Hematopoietic multipotent progenitor cell treated with erythropoietin and hydrocortisone succinate and interleukin-3 and kit ligand, for 15 days (in vitro differentiated cells): ENCODE measurements at places on chromosomes 2 and 18.

DNA sequence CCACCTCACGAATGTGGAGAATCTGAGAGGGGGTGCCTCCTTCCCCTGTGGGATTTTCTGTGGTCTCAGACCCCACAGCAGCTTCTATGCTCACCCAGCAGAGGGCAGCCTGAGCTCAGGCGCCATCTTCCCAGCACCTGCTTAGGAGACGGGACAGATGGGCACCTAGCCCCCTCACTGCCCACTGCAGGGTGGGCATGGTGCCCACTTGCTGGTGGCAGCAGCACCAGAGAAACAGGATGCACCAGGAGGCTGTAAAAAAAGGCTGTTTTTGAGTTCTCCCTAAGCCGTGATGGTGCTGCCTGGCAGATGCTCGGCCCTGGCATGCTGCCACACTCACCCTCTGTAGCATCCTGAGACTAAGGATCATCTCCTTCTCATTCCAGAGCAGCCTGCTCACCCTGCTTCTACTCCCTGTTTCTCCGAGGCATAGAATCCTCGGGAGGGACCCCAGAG lies 19.1 kb upstream of the SLC20A1 start:
- DNase-seq = peak; percentile 65

DNA sequence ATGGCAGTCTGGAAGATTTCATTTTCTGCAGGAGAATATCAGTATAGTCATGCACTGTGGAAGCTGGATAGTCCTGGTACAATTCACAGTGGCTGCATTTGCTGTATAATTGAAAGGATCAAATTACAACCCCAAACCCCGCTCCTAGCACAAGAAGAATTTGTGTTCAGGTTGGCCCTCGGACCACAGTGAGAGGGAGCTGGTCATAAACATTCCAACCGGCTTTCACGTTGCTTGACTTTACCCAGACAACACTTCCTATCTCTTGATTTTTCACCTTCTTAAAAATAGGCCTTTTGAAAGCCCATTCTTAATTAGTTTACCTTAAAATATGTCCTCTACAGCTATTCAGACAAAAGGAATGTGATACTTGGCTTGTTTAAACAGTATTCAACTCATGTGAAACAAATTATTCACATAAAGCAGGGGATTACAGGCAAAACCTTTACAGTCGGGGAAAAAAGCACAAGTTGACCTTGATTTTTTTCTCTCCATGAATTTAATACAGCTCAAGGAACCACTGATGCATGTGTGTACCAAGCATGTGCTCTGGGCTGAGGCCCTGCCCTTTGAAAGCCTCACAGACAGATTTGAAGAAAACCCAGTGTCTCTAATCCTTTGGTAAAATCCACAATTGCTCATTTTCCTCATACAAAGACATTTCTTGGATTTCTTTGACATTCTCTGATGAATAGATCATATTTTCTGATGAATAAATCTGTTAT lies 143.0 kb upstream of the SOX11 start:
- no peak for DNase-seq

- DNase-seq = no peak
Measured at GRCh38 chr2:206443735-206444527, 599 bp downstream of the ADAM23 start.

GRCh38 chr2:127551221-127551930 lies 15.9 kb downstream of the MYO7B start:
- DNase-seq = no peak

- no peak for DNase-seq
Measured at GRCh38 chr2:230749111-230749510, 36.5 kb downstream of the CAB39 start.

DNA sequence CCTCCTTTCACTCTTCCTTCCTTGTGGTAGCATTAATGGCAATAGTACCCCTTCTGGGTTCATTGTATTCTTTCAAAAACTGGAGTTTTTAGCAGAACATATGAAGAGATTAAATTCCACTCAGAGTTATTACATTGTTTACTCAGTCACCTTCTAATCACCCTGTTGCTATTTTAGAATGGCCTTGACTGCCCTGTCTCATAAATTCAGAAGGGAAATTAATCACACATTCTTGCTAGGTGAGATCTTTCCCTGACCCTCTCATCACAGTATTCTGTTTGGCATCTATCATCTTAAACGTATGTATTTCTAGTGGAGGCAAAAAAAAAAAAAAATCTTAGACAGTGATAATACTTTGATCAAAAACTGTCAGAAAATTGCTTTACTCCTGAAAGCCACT lies 760.4 kb downstream of the ADCYAP1 start:
- no peak for DNase-seq

- peak; percentile 22 for DNase-seq
Measured at GRCh38 chr2:145752091-145752806, 1232.3 kb upstream of the ZEB2 start.

DNA sequence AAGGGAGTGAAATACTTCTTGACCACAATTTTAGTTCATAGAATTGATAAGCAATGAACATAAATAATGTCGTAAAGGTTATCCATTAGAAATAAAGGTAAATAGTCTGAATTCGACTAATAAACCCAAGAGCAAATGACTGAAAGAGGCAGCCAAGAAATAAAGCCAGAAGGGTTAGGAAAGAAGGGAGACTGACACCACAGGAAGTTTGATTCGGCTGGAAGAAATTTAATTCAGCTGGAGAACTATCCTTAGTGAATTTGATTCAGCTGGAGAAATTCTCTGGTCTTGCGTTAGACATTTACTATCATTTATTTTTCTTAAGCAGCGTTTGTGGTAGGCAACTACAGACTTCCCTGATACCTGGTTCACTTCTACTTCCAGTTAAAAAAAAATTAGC lies 429.6 kb downstream of the PID1 start:
- no peak for DNase-seq

- DNase-seq = no peak
Measured at GRCh38 chr18:27789406-27789805, 387.5 kb downstream of the CDH2 start.

DNA sequence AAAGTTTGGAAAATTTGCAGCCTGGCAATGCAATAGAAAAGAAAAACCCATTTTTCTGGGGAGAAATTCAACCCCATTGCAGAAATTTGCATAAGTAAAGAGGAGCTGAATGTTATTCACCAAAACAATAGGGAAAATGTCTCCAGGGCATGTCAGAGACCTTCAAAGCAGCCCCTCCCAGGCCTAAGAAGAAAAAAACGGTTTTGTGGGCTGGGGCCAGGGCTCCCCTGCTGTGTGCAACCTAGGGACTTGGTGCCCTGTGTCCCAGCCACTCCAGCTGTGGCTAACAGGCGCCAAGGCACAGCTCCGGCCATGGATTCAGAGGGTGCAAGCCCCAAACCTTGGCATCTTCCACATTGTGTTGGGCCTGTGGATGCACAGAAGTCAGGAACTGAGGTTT lies 224.5 kb downstream of the TXNL1 start:
- no peak for DNase-seq

DNA sequence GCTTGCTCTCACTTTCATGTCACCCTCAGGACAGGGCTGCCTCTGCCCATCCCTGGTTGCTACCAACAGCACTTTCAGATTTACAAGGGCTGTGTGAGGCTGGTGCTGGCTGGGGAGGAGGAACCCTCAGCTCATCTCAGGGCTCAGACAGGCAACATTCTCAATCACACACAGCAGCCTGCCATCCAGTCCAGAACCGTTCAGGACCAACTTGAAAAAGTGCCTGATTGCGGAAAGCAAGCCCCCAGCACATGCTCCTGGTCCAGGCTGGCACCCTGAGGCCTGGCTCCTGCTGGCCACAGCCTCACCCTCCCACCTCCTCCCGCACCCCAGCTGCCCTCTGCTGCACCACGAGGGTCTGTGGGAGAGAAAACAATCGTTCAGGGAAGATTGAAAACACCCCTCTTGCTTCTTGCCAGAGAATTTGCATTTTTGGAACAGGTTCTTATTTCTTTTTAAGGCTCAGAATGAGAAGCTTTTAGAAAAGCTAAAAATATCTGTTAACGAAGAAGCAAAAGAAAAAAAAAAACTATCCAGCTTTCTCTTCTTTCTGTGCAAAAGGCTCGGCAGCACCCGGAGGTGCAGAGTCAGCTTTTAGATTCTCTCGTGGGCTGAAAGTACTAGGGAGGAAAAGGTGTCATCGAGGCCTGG lies 403.8 kb upstream of the ID2 start:
- DNase-seq = no peak

DNA sequence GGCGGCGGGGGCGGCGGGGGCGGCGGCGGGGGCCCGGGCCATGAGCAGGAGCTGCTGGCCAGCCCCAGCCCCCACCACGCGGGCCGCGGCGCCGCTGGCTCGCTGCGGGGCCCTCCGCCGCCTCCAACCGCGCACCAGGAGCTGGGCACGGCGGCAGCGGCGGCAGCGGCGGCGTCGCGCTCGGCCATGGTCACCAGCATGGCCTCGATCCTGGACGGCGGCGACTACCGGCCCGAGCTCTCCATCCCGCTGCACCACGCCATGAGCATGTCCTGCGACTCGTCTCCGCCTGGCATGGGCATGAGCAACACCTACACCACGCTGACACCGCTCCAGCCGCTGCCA lies 644 bp downstream of the ONECUT2 start:
- no peak for DNase-seq

GRCh38 chr2:191150600-191151330 lies at the start of gene STAT4:
Gene STAT4, minus strand, starts transcription at chr2:191150994. Its CDS starts 2,791 bp downstream, at chr2:191148203.
- DNase-seq = no peak

DNA sequence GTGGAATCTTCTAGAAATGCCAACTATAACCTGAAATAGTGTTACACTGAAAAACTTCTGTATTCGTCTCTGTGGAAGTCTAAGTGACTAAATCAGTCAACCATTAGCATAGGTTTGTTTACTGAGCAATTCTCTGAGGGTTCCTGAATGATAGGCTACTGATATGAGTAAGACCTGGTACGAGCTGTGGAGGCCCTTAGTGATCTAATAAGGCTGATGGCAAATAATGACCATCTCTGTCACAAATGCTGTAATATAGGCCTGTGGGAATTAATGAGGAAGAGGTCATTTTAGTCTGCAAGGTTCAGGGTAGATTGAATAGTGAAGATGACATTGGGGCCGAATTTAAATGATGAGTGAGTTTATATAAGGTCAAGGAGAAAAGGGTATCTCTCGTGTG lies 82.5 kb downstream of the MGAT5 start:
- no peak for DNase-seq

DNA sequence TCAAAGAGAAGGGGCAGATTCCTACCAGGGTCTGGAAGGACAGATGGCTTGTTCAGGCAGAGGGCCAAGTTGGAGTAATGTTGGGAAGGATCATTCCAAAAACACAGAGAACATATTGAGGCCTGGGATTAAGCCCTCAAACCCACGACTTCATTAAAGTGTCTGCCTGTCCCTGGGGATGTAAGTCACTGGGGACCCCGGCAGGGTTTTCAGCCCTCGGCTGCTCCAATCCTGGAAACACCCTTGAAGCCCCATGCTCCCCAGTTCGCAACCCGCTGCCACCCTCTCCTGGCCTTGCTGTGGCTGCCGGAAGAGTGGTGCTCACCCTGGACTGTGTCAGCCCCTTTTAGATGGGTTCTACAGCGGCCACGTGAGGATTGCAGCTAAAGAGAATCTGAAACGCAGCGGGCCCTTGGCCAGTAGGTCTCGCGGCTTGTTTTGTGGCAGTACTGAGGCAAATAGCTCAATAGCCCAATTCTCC lies 79.9 kb downstream of the EPAS1 start:
- no peak for DNase-seq

DNA sequence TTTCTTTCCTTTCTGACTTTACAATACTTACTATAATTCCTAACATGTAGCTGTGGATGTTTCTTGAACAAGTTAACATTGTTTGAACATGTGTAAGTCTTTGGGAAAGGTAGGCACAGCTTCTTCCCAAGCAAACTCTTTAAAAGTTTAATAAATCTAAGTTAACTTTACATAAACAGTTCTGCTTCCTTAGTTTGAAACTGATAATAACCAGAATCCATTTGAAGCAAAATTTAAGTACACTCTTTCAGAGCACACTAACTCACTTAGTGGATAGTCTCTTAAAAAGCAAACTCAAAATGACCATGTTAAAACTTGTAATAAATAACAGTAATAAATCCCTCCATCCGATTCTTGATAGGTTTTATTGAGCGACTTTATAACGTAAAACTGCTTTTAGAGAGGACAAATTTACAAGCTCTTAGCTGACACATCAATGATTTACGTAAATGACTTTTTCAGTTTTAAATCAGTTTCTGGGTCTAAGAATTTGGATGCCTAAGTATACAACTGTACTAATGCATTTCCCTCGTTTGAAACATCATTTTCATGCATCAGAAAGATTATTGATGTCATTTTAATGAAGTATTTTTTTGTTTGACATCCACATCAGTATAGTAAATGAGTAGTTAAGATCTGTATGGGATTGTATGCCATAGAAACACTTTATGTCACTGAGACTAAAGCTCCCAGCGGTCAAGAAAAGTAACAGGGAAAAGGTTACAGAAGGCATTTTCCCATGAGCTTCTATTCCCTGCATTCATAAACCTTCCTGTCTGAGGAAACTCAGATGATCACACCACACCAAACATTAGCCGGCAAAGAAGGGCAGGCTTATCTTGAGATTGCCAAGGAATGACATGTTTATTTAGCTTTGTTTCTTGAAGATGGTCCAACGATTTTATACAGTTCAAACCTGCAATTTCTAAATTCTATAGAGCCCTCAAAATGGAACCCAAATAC lies 67.5 kb downstream of the PDE1A start:
- no peak for DNase-seq

DNA sequence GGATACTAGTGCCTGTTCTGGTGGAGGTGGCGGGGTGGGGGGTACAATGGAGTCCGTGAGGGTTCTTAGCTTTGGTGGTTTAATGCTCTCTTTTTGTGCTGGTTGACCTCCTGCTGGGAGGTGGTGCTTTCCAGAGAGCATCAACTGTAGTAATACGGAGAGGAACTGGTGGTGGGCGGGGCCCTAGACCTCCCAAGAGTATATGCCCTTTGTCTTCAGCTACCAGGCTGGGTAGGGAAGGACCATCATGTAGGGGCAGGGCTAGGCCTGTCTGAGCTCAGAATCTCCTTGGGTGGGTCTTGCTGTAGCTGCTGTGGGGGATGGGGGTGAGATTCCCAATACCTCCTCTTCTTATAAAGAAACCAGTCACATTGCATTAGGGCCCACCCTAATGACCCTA lies 27.1 kb downstream of the CAMKMT start:
- DNase-seq = no peak

- no peak for DNase-seq
Measured at GRCh38 chr2:206920310-206920709, 19.0 kb upstream of the CPO start.

- DNase-seq = no peak
Measured at GRCh38 chr2:11430729-11431128, 35.2 kb downstream of the E2F6 start.

- no peak for DNase-seq
Measured at GRCh38 chr18:41077076-41077475, 878.0 kb upstream of the PIK3C3 start.

- no peak for DNase-seq
Measured at GRCh38 chr2:72803626-72804320, 22.1 kb downstream of the EXOC6B start.

GRCh38 chr2:48169141-48169592 lies 262.9 kb upstream of the FBXO11 start:
- DNase-seq = no peak

- DNase-seq = no peak
Measured at GRCh38 chr2:220455351-220455990, 828.0 kb downstream of the SLC4A3 start.

- DNase-seq = no peak
Measured at GRCh38 chr18:75106746-75107145, 102.2 kb downstream of the PTGR3 start.

GRCh38 chr2:9753276-9753600 lies 90.0 kb upstream of the TAF1B start:
- no peak for DNase-seq

GRCh38 chr2:205056151-205056561 lies 510.9 kb downstream of the PARD3B start:
- DNase-seq = no peak
